ENCODE measurements at places on chromosomes 11 and 22.

DNA sequence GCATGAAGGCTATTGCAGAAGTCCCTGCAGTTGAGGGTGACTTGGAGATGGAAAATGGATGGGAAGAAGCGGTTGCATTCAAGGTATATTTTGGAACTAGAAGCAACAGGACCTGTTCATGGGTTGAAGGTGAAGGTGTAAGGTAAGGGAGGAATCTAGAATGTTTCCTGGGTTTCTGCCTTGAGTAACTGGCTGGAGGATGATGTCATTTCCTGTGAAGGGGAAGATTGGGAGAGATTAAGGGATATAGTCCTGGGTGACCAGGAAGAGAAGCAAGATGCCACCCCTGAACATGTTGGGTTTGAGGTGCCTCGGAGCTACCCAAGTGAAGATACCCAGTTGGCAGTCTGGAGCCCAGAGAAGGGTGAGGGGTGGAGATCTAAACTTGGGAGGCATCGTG, 12.1 kb upstream of the MOGAT2 start:
- no peak for DNase-seq

GRCh38 chr11:95912902-95913560, 10.9 kb downstream of the MTMR2 start:
- no peak for DNase-seq

DNA sequence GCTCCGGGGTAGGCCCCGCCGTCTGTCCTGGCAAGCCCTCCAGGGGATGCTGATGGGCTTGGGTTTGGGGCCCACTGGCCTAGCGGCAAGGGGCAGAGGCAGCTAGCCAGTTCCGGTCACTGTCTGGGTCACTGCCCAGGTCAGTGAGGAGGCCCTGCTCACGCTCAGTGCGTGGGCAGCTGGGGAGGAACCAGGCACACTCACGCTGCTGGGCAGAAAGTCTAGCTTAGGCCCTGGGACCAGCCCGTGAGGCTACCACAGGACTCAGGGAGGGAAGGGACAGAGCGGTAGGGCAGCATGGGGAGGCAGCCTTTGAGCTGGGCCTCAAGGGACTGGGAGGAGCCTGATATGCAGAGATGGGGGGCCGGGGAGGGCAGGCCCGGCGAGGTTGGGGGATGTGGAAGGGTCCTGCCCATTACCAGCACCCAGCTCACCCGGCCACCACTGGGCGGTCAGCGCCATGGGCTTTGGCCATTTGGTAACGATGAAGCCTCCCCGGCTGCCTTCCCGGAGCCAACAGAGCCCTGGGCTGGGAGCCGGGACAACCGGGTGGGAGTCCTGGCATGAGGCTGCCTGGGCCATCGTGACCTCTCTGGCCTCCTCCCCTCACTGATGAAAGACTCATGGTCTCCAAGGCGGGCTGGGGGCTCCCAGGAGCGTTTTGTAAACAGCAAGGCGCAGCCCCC, 14.2 kb downstream of the SHISAL1 start:
- DNase-seq: no peak

GRCh38 chr11:105164208-105164607, 24.6 kb upstream of the CARD18 start:
- DNase-seq: no peak

GRCh38 chr11:89490981-89491690, at the start of gene NOX4:
NOX4 (minus strand) TSS chr11:89491375; CDS start chr11:89491246, 129 bp downstream.
- DNase-seq: no peak

DNA sequence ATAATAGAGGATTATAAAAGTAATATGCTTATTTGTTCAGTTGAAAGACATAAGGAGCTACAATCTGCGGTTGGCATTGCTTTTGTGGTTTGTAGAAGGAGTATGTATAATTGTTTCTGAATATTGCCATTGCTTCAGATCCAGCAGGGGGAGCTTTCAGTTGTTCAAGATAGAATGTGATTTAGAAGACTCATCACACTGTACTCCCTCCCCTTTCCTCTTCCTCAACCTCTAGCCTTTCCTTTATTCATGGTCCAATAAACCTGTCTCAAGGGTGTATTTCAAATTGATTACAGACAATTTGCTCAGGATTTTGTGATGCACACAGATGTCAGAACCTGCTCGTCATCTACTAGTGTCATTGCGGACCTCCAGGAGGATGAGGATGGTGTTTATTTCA, 9.8 kb downstream of the PRMT3 start:
- no peak for DNase-seq

DNA sequence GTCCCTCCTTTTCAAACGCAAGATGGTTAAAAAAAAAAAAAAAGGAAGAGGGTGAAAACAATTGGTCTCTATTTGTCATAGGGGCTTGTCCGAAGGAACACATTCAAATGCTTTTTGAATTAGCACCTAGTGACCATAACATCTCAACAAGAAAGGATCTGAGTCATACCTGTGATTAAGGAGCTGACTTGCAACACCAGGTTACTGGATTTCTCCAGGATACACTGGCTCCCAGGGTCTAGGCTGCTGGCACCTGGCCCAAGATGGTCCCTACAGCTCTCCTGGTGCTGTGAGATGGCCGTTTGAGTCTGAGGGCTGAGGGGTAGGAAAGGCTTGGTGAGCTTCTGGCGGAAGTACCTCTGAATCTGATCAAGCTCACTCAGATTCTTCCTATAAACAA, 28.4 kb upstream of the UCP3 start:
- no peak for DNase-seq

GRCh38 chr11:103494491-103494890, 385.3 kb downstream of the DYNC2H1 start:
- no peak for DNase-seq

DNA sequence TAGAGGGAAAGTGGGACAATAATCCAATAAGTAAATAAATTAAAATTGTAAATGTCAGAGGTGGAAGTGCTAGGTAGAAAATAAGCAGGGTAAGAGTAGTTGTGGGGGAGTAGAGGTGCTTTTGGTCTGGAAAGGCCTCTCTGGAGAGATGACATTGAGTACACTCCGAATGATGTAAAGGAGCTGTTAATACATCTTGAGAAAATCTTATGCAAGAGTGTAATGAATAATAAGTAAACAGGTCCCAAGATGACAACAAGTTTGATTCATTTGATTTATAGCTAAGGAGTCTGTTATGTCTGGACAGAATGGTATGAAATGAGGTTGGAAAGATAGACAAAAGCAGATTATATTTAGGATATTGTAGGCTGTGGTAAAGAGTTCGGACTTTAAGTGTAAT, 87.5 kb downstream of the TMEM135 start:
- DNase-seq: no peak

DNA sequence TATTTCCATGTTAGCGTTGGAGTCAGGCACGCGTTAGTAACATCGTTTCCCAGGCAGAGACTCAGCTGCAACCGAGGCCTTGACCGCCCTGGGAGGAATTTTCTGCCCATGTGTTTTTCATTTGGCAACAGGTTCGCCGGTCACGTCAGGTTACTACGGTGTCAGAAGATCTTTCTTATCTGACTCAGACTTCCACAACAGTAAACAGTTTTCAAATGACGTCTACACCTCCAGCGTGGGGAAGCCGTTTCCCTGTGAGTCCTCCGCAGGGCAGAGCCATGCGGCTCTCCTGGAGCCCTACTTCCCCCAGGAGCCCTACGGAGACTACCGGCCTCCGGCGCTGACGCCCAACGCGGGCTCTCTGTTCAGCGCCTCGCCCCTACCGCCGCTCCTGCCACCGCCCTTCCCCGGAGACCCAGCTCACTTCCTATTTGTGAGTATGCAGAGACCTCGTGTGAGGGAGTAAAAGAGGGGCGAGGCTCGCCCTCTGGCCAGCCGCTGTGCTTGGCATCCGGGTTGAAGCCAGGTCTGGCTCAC, 14.3 kb upstream of the POU2AF3 start:
- DNase-seq: no peak

GRCh38 chr11:108628812-108629211, 35.2 kb upstream of the EXPH5 start:
- DNase-seq: no peak
